ENCODE measurements at places on chromosomes 2 and 18. TPM values are rescaled to one million over a fixed set of nuclear protein-coding genes. Genes with fewer than 3 reads are reported as not detected.

Gene MYO7B
- 0.06 TPM for polyA plus RNA-seq

Gene ZAP70
- 0.08 TPM for polyA plus RNA-seq

Gene ASB18
- not detected for polyA plus RNA-seq

DNA sequence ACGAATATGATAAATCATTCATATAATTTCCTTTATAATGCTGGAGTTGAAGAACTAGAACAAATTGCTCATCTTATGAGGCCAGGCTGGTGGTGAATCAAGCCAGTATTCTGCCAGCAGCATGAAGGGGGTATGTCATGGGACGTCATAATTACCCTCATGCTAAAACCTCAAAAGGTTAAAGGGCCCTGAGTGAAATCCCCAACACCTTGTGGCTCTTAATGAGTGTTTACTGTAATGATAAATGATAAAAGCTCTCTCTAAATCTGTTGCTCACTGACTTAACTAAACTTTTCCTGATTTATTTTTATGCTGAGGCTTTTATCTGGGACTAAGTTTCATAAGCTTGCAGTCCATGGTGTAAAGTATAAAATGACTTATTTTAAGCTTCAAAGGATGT, 18.3 kb upstream of the NEDD4L start:
- H3K27me3 ChIP-seq = no peaks in the 10 kb centered on the region
- H3K4me1 ChIP-seq = no peaks in the 10 kb centered on the region

DNA sequence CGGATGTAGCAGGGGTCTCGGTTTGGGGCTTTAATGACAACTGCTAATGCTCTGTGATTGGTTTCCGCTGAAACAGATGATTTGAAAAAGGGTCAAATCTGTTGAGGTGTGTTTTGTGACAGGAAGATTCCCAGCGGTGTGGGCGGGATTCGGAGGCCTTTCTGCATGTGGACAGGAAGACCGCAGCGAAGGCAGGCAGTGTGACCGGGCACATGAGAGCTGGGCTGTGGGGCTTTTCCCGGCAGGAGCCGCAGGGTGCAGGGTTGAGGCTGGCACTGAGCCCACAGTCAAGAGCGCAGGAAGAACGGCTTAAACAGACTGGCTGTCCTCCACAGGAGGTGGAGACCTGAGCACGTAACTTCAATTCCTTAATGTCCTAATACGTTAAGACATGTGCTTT, 180.0 kb upstream of the TPO start:
- no peaks in the 10 kb centered on the region for H3K36me3 ChIP-seq
- DNase-seq = peak; percentile 58
- H3K4me3 ChIP-seq = no peak overlapping the region
- no peaks in the 10 kb centered on the region for H3K27me3 ChIP-seq

DNA sequence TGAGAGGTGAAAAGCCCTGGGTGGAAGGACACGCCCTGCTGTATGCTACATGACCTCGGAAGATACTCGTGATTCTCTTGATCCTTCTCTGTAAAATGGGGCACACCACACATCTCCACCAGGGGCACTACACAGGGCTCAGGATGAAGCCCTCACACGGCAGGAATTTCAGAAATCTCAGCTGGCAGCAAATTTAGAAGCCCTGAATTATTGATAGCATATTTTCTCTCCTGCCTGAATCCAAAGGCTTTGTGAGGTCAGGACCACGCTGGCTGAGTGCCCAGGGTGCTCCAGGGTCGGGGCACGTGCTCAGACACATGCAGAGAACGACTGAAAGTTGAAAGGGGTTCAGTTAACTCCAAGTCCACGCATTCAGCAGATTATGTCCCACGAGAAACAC, 42.1 kb upstream of the GALR1 start:
- H3K27ac ChIP-seq = no peak overlapping the region
- DNase-seq = peak; percentile 64
- no peaks in the 10 kb centered on the region for H3K27me3 ChIP-seq
- H3K4me3 ChIP-seq = no peak overlapping the region
- H3K36me3 ChIP-seq = no peaks in the 10 kb centered on the region

DNA sequence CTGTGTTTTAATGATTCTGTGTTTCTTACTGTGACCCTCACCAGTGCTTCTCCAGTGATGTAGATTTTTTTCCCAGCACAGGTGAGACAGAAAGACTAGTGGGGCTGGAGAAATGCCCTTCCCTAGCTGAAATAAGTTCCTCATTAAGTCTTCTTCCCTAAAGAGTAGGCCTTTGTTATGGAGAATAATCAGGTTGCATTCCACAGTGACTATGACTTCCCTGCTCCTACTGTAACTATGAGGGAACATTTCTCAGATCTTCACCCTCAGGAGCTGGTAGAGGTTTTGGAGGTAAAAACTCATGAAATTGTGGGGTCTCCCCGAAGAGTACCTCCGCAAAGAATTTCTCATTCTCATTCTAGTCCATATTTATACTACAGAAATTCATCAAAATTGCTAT, 286.2 kb downstream of the GRB14 start:
- H3K27me3 ChIP-seq = no peaks in the 10 kb centered on the region
- no peaks in the 10 kb centered on the region for H3K36me3 ChIP-seq
- no peaks in the 10 kb centered on the region for H3K4me1 ChIP-seq
- H3K27ac ChIP-seq = no peak overlapping the region

DNA sequence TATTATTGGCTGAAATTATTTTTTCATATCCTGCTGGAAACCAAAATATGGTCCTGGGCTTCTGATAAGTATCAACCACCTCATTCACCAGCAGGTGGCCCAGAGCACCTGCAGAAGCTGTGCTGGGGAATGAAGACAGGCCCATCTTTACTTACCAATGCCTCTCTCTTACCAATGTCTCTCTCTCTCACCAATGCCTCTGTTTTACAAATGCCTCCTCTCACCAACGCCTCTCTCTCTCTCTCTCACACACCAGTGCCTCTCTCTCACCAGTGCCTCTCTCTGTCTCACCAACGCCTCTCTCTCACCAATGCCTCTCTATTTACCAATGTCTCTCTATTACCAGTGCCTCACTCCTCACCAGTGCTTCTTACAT, 2.3 kb upstream of the MAL start:
- H3K4me3 ChIP-seq = no peak overlapping the region
- no peak overlapping the region for H3K27ac ChIP-seq
- no peak for DNase-seq
- peaks cover 2% of the 10 kb centered on the region for H3K4me1 ChIP-seq
- H3K36me3 ChIP-seq = no peaks in the 10 kb centered on the region

DNA sequence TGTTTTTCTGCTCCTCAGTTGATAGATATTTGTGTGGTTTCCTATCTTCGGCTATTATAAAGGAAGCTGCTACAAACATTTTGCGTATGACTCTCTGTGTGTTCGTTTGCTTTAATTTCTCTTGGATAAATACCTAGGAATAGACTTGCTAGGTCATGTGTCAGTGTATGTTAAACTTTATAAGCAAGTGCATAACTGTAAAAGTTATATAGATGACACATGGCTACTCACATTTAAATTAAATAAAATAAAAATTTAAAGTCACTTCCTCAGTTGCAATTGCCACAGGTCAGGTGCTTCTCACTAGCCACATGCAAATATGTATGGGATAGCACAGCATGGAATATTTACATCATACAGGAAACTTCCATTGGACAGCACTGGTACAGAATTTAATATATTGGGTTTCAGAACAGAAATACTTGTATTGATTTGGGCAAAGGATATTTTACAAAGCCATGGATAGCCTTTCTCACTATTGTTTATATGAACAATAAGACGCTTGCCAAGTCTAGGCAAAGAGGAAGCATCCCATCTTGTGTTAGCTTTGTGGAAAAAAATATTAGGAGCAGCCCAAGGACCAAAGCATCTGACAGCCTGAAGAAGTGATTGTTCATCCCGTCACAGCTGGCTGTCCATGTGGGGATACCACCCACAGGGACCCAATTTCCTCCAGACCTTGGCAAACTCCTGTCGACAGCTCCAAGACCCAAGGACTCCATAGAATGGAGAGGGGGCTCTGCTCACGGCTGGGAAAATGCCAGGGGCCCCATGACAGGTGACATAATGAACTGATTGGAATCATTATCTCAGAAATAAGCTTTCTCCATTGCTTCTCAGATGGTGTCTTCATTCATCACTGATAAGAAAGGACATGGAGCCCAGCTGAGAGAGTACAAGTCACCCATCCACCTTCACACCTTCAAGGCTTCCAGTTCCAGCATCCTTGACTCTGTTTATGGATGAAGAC, 196.7 kb downstream of the SH3BP4 start:
- no peak overlapping the region for H3K27ac ChIP-seq
- no peaks in the 10 kb centered on the region for H3K4me1 ChIP-seq
- H3K36me3 ChIP-seq = no peaks in the 10 kb centered on the region
- peaks cover 6% of the 10 kb centered on the region for H3K27me3 ChIP-seq
- no peak overlapping the region for H3K4me3 ChIP-seq
